Stimulated activated CD4-positive, alpha-beta T cell treated with anti-CD3 and anti-CD28 coated beads, Interleukin-15, amount 100 ng/mL, for 48 hours (primary cell): ENCODE measurements at places on chromosomes 11 and 22.

DNA sequence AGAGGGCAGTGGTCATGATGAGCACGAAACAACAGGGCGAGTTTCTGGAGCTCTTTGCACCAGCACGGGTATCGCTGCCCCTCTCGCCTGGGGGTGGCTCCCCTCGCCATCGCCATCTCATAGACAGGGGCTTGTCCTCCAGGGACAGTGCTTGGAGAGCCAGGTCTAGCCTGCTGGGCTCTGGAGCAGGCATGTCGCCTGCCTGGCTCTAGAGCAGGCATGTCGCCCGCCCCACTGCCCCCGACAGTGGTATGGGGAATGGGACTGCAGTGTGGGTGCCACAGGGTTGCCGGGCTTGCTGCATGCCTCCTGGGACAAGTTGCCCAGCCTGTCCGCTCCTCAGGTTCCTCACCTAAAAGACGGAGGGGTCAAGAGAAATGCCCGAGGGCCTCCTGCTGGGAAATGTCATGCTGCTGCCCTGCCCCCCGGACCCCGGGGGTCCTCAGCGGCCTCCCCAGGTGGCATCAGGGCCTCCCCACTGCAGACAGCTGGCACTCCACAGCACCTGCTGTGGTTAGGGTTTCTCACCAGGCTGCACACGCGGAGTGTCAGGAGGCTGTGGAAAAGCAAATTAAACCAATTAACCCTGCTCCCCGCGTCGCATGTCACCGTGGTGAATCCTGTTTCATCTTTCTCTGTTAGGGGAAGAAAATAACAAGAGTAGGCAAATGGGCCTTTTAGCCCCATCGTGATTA, 403.0 kb downstream of the TBC1D22A start:
- DNase-seq, result no peak

- DNase-seq, result no peak
Measured at GRCh38 chr22:19480173-19480568, 451 bp downstream of the CDC45 start.

- no peak for DNase-seq
Measured at GRCh38 chr11:46963844-46964243, 27.3 kb downstream of the CSTPP1 start.

- no peak for DNase-seq
Measured at GRCh38 chr11:29781268-29781667, 235.6 kb downstream of the KCNA4 start.

- no peak for DNase-seq
Measured at GRCh38 chr11:118921929-118922744, 3.6 kb downstream of the BCL9L start.

DNA sequence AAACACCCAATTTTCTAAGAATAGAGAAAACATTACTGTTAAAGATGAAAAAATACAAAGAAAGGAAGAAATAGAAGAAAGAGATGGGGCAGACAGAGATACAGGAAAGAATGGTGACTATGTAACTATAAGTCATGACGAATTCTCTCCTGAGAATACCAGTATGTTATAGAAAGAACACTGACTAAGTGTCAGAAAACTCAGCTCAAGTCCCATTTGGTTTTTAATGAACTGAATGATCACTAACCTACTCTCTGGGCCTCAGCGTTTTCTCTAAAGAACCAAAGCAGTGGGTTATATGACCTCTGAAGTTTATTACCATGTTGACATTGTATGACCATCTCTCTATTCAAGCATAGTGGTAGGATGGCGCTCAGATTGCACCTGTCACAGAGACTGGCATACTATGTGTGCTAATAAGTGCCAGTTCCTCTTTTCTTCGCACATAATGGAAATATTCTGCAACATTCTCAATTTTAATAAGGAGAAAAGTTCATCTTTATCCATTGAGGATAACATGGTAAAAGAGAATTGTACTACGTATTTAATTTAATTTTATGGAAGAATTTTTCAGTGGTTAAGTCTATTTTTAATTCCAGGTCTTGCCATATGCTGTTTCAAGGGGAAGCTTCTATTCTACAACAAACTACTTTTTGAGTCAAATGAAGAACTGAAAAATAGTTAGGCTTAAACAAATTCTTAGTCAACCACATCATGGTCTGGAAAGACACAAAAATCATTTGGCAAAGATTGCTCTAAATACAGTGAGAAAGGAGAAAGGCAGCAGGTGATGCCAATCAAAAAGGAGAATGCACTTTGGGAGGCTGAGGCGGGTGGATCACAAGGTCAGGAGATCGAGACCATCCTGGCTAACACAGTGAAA, 25.0 kb upstream of the EED start:
- DNase-seq, result no peak

DNA sequence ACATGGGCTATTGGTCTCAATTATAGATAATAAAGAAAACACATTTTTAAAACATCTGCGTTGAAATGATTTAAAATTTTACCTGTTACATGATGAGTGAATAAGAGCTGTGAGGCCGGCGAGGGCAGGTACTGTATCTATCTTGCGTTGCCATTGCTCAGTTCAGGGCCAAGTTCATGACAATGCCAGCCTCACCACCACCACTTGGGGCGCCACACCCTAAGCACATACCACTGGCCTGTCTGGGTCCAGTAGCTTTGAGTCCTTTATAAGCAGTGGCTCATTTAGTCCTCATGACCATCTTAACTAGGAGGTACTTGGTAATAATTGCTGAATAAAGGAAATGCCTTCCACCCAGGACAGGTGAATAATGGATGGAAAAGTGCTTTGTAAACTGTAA, 14.5 kb upstream of the MB start:
- DNase-seq, result no peak

- DNase-seq, result no peak
Measured at GRCh38 chr11:133403900-133404299, 128.4 kb downstream of the OPCML start.

- DNase-seq, result no peak
Measured at GRCh38 chr11:1340111-1340510, 30.7 kb upstream of the TOLLIP start.

DNA sequence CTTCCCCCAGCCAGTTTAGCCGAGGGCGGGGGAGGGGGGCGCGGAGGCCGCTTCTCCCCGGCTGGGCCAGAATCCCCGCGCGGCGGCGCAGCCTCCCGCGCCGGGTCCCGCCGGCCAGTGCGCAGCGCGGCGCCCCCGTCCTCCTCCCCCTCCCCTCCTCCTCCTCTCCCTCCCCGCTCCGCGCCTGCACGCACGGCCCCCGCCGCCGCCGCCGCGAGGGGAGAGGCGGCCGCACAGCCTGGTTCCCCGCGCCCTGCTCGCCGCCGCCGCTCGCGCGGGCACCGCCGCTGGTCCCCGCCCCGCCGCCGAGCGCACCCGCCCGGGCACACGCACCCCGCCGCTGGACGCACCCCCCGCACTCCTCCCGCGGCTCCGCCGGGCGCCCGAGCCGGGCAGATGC, at the start of gene FLRT1:
FLRT1 (plus strand) TSS at position 356 of the 400 bp plus-strand sequence. CDS start 80,337 bp downstream, outside the sequence.
- no peak for DNase-seq

DNA sequence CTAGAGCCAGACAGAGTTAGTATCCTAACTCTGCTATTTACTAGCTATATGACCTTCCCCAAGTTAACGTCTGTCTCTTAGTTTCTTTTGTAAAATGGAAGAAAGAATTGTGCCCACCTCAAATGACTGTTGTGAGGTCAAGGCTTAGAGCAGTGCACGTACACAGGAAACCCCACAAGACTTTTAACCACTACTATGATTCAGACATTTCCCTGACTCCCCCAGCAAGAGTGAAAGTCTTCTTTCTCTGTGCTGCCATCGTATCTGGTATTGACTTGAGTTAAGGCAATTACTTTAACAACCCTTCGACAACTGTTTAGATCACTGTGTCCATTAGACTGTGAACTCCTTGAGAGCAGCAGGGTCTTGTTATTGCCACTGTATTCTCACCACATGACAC, 2.6 kb upstream of the OR52W1 start:
- no peak for DNase-seq

DNA sequence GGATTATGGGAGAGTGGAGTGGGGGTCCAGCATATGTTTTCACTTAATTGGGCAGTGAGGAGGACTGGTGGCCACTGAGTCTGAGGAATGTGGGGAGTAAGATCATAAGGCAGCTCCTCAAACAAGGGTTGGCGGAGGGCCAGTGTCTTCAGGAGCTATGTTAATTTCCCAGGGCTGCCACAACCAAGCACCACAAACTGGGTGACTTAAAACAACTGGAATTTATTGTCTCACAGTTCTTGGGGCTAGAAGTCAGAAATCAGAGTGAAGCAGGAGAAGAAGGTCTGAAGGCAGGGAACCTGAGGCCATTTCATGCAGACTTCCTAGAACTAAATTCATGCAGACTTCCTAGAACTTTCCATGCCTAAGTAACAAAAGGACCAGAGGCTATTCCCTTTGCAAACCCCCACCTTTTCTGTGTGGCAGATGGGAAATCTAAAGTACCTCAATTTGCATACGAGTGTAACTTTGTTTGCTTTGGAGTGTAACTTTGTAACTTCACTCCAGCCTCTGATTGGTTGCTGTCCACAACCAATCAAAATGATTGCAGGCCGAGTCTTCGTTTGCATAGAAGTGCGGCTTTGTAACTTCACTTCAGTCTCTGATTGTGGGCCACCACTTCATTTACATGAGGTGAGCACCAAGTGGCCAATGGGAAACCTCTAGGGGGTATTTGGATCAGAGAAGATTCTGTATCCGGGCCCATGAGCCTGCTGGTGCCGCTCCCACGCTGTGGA, 50.5 kb upstream of the ZBED5 start:
- DNase-seq, result no peak

GRCh38 chr11:1839204-1839923, 583 bp downstream of the TNNI2 start:
- DNase-seq, result no peak

DNA sequence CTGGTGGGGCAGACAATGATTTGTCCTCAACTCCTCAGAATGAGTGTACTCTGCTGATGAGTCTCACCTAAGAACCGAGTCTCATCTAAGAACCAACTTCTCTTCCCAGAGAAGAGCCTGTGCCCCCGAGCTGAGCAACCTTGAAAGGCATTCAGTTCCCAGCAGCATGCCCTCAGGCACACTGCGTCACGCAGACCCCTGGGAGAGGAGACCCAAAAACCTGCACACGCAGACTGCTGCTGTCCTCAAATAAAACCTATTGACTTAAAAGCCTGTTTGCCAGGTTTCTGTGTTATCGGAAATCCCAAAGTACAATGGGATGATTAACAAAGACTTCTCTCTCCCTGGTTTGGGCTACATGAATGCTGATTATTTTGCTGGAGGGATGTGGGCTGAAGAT, 121.2 kb downstream of the C11orf58 start:
- no peak for DNase-seq

- peak; percentile 95 for DNase-seq
Measured at GRCh38 chr22:39519681-39520225, 609 bp upstream of the ATF4 start.

- peak; percentile 43 for DNase-seq
Measured at GRCh38 chr22:36277482-36278291, 24.8 kb downstream of the APOL1 start.

DNA sequence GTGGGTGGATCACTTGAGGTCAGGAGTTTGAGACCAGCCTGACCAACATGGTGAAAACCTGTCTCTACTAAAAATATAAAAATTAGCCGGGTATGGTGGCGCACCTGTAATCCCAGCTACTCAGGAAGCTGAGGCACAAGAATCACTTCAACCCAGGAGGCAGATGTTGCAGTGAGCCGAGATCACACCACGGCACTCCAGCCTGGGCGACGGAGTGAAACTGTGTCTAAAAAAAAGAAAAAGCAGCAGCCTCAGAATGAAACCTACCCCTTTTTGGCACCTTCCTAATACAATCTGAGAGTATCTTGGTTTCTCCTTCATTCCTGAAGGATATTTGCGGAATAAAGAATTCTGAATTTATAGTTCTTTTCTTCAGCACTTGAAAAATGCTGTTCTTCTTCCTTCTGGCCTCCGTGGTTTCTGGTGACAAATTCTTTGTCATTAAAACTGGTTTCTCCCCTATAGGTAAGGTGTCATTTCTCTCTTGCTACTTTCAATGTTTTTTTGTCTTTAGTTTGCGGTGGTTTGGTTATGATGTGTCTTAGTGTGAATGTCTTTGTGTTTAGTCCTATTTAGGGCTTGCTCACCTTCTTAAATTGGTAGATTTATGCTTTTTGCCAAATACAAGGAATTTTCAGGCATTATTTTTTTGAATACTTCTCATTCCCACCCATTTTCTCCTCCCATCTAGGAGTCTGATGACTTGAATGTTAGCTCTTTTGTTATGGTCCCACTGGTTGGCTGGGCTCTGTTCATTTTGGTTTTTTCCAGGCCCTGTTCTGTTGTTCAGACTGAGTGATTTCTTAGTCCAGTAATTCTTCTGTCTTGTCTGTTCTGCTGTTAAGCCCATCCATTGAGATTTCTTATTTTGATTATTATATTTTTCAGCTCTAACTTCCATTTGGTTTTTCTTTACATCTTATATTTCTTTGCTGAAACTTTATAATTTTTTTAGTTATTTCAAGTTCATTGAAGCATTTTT, 15.4 kb downstream of the ASRGL1 start:
- no peak for DNase-seq

DNA sequence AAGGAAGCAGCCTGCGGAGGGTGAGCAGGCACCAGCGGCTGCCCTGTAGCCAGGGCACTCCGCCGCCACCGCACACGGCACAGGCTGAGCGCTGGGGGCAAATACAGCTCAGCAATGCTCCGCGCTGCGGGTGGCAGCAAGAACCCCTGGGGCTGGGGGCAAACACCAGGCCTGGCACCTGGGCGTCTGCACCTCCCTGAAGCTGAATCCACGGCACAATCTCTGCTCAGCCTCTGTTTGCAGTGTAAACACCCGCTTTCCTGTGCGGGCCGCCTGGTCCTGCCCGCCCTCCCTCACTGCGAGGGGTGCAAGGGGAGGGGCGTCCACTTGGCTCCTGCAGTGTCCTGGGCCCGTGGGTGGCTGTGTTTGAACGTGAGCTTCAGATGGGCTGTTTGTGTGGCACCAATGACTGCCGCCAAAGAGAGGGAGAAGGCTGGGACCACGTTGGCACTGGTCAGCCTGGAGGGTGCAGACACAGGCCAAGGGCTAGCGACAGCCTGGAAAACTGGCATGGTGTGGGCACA, 14.8 kb upstream of the MPPED1 start:
- DNase-seq, result no peak

- DNase-seq, result no peak
Measured at GRCh38 chr11:132772703-132773545, 759.4 kb downstream of the OPCML start.

DNA sequence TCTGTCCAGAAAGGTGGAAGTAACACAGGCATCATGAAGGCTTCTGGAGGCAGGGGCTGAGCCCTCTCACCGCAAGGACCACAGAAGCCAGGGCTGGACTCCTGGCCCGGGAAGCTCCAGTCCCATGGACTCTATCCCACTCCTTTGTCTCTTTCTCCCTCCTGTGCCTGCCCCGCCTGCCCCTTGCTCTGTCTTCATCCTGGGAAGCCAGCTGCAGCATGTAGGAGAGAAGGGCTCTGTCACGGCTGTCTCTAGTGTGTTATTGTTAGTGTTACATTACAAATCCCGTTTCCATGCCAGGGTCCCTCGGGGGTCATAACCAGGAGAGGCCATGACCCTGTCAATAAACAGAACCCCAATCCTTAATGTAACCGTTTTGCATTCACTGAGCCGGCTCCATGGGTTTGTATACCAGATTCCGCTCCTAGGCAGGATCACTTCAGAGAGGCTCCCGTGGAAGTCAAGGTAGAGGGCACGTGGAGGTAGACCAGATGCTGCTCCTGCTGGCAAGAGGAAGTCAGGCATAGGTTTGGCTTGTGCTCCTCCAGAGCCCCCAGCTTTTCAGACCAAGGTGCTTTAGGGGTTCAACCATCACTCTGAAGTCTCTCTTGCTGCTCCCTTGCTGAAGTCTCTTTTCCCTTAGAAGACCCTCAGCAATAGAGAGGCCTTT, 293.2 kb downstream of the ETS1 start:
- DNase-seq, result no peak
